ENCODE measurements at places on chromosomes 5 and 9.

DNA sequence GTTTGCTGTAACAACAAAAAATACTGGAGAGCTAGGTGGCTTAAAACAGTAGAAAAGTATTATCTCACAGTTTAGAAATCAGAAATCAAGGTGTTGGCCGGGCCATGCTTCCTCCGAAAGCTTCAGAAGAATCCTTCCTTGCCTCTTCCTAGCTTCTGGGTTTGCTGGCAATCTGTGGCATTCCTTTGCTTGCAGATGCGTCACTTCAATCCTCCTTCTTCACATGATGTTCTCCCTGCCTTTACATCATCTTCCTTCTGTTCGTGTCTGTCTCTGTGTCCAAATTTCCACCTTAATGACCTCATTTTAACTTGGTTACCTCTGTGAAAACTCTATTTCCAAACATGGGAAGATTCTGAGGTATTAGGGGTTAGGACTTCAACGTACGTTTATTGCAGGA lies 90.4 kb upstream of the CHD1 start:
- no peak for DNase-seq

DNA sequence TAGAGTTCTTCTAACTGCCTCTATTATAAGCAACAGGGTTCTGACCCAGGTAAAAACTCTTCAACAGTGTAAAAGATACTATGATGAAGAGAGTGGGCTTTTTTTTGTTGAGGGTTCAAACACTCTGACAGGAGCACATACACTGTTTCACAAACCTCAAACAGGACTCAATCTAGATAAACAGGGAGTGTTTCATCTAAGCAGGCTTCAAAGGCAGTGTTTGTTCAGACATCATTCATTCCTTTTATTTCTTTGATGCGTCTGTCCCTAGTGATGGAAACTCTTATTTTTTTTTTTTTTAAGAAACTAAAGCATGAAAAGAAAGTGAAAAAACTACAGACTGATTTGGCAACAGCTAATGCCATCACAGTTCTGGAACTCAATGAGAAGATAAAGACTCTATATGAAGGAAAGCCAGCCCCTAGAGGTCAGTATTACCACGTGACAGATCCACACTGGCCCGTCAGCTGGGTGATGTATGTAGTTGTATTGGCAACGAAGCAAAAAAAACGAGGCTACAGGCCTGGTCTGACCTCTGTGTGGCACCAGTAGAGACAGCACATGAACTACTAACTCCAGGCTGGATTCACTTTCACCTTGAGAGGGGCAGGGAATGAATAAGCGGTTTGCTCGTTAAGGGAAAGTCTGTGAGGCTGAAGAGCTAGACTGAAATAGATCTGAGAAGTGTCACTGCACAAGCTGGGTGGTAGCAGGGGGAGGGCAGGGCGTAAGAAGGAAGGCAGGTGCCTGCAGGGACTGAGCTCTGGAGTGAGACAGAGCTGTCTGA lies 172.2 kb downstream of the CCDC192 start:
- DNase-seq, result no peak

- DNase-seq, result no peak
These were observed 476.8 kb upstream of the PTGER4 start for GRCh38 chr5:40202814-40203440.

GRCh38 chr9:131517761-131518190 lies 13.3 kb downstream of the UCK1 start:
- DNase-seq, result no peak

DNA sequence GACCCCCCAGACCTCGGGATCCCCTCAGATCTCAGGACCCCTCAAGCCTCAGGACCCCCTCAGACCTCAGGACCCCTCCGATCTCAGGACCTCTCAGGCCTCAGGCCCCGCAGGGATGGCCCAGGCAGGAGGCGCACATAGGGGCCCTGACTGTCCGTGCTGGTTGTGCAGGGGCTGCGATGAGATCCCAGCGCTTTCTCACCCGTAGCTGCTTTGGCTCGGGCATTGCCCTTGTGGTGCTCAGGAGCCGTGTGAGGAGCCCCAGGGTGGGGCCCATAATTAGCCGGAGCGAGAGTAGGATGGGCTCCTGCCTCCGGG lies 680 bp upstream of the LPCAT1 start:
- no peak for DNase-seq

GRCh38 chr9:117187498-117187897 lies 227.4 kb downstream of the ASTN2 start:
- no peak for DNase-seq

DNA sequence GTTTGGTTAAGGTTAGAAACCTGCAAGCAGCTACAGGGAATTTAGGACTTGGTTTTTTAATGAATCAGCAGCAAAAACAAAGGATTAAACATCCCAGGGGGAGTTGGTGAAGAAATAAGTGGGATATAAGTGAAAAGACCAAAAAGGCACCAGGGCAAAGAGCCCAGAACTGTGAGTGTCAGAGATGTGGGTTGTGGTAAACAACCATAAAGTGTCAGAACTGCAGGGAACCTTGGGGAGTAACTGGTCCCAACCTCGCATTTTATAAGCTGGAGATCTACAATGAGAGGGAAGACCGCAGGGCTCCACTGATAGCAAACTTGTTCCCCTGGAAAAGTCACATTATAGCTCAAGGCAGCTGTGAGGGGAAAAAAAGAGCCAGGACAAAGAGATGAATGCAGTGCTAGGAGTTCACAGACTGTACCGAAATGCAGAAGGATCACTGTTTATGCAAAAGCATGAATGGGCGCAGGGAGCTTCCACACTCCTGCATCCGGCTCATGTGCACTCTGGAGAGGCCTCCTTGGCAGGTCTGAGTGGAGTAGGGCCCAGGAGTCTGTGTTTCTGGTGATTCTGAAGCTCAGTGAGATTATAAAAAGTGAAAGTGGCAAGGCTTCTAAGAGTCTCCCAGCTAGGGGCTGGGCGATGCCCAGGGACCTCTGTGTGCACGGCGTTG lies 156.3 kb downstream of the GOLPH3 start:
- DNase-seq, result no peak

- no peak for DNase-seq
These were observed 24.6 kb upstream of the NANS start for GRCh38 chr9:98031935-98032334.

- no peak for DNase-seq
These were observed 114.1 kb upstream of the LPCAT1 start for GRCh38 chr5:1637639-1638481.

- DNase-seq, result no peak
These were observed 234.4 kb downstream of the ARHGAP26 start for GRCh38 chr5:143004361-143005145.
